Stimulated activated CD4-positive, alpha-beta T cell treated with anti-CD3 and anti-CD28 coated beads, Interleukin-4, amount 100 ng/mL, for 24 hours (primary cell): ENCODE measurements at places on chromosomes 11 and 22.

DNA sequence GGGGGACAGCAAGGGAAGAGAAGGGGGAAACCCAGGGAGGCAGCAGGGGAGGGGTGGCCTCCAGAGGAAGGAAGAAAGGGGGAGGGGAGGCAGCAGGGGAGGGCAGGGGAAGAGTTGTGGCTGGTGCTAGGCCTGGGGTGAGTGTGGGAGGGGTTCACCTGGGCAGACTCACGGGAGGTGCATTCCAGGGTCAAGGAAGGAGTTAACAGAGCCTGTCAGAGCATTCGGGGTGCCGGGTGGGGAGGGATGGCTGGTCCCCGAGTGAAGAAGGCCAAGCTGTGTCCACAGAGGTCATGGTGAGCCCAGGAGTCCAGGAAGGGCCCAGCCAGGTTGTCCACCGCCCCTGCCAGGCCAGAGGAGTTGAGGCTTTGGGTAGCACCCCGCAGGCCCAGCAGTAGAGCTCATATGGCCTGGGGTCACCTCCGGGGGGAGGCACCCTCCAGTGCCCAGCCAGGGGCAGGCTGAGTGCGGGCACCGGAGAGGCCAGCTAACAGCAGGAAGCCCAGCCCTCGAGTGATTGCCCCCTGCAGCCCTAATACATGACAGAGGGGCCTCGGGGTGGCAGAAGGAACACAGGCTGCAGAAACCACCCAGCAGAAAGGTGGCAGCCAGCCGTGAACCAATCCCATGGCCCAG, 31.1 kb upstream of the PPARA start:
- no peak for DNase-seq

- DNase-seq, result no peak
Observed at GRCh38 chr22:48431014-48431413, 1396.7 kb downstream of the BRD1 start.

DNA sequence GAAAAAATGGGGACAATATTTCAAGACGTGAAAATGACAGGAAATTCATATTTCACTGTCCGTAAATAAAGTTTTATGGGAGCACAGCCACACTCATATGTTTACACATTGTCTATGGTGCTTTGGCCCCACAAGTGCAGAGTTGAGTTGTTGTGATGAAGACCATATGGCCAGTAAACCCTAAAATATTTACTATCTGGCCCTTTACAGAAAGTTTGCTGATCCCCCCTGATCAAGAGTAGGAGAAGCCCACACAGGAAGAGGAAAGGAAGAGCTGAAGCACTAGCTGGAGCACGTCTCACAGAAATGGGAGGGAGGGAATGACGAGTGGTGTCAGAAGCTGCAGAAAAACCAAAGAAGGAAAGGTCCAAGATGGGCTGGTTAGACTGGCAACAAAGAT, 78.8 kb downstream of the TNRC6B start:
- DNase-seq, result no peak

DNA sequence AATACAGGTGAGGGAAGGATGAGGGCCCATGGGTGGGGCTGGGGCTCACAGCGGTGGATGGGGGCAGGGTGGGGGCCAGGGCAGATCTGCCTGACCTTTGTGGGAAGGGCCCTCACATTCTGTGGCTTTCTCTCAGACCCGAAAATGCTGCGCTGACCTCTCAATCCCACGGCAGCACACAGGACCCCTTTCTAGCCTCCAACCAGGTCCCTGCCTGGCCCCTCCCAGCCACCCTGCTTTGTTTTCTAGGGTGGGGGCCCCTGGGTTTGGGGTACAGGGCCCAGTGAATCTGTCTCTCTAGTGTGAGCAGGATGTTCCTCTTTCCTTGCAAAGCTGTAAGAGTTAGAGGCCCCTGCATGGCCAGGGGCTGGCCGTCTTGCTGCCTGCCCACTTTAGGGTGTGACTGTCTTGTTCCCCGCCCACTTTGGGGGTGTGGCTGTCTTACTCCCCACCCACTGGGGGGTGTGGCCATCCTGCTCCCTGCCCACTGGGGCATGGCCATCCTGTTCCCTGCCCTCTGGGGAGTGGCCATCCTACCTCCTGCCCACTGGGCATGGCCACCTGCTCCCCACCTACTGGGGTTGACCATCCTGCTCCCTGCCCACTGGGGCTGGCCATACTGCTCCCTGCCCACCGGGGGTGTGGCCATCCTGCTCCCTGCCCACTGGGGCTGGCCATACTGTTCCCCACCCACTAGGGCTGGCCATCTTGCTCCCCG, 11.5 kb downstream of the PARVG start:
- peak; percentile 29 for DNase-seq

DNA sequence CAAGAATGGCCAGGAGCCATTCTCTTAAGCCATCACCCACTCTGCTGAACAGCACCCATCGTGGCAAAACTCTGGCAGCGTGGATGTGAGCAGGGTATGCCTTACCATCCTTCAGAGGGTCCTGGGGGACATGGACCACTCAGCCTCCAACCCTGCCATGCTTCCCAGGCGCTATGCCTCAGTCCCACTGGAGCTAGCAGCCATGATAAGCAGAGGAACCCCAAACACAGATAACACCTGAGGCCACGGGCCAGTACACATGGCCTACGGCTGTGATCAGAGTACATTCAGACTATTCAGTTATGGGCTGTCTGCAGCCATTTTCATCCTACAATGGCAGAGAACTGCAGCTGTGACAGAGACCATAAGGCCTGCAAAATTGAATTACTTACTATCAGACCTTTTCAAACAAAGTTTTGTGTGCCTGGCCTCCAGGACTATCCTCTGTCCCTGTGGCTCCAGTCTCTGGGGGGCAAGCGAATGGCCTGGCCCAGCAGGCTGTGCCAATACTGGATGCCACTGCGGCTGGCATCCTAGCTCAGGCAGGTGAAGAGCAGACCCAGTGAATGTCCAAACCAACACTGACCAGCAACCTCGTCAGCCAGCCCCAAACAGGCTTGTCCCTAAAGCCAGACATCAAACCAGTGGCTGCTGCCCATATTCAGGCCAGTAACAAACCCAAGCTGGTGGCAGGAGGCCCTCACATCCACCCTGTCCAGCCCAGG, 6.9 kb downstream of the ARVCF start:
- DNase-seq, result no peak

- no peak for DNase-seq
Observed at GRCh38 chr22:46829117-46829891, 66.9 kb downstream of the TBC1D22A start.

- no peak for DNase-seq
Observed at GRCh38 chr11:47215366-47215910, 664 bp downstream of the DDB2 start.

DNA sequence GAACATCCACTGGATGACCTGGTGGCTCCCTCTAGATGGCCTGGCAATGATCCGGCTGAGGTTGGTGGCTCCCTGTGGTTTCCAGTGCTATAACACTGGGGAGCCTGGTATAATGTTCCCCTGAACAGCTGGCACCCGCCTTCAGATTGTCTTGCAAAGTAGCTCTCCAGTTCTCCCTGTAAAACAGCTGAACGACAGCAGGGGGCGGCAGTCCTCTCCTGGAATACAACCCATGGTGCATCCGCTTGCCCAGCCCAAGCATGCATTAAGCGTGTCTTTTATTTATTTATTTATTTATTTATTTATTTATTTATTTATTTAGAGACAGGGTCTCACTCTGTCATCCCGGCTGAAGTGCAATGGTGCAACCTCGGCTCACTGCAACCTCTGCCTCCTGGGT, 258.9 kb downstream of the BUD13 start:
- DNase-seq, result no peak

DNA sequence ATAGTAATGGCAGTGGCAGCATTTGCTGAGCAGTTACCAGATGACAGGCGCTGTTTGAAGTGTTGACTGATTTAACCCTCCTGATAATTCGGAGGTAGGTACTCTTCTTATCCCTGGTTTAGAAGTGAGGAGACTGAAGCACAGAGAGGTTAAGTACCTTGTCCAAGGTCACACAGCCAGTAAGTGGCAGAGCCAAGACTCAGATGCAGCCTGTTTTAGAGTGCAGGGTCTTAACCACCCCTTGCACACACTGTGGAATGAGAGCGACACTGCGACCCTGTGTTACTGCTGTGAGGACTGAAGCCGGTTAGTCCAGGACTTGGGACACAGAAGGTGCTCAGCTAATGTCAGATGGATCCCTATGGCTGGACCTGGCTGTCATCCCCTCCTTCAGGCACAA, 34.7 kb downstream of the DAGLA start:
- DNase-seq, result no peak

DNA sequence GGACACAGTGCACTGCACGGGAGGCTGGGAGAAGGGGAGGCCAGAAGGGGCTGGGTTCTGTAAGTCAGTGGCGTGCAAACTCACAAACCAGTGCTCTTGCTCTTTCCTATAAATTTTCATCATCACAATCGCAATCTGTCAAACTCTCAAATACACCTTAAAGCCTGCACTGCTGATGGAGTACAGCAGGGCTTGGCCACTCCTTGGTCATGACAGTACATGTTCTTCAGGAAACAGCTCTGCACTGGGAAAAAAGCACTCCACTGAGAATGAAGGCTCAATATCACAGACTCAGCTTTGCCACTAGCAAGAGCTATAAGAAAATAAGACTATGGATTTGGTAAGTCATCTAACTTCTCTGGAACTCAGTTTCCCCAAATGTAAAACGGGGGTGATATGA, 111.0 kb downstream of the RBFOX2 start:
- DNase-seq, result no peak
